ENCODE measurements at places on chromosomes 7 and 10.
A peak's percentile ranks its signal among the peaks of the same experiment; 100 is the strongest.

- no peak for DNase-seq
These were observed 710 bp downstream of the RNLS start for GRCh38 chr10:88582411-88582805.

DNA sequence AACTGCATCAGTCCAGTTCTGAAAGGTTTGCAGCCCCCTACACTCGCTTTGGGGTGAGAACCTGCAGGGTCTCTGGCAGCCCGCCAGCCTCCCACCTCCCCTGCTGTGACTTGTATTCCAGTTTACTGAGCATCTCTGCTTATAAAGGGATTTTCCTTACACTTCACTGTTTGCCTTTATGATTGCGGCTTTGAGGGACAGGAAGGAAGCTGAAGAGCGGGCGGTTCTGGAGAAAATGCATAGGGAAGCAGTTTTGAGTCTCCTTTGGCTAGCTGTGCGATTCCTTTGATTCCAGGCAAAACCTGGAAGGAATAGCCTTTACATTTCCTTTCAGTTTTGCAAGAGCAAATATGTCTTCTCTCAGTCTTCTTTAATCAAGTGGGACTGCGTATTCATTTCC lies 65.0 kb upstream of the TRIM8 start:
- no peak for DNase-seq

DNA sequence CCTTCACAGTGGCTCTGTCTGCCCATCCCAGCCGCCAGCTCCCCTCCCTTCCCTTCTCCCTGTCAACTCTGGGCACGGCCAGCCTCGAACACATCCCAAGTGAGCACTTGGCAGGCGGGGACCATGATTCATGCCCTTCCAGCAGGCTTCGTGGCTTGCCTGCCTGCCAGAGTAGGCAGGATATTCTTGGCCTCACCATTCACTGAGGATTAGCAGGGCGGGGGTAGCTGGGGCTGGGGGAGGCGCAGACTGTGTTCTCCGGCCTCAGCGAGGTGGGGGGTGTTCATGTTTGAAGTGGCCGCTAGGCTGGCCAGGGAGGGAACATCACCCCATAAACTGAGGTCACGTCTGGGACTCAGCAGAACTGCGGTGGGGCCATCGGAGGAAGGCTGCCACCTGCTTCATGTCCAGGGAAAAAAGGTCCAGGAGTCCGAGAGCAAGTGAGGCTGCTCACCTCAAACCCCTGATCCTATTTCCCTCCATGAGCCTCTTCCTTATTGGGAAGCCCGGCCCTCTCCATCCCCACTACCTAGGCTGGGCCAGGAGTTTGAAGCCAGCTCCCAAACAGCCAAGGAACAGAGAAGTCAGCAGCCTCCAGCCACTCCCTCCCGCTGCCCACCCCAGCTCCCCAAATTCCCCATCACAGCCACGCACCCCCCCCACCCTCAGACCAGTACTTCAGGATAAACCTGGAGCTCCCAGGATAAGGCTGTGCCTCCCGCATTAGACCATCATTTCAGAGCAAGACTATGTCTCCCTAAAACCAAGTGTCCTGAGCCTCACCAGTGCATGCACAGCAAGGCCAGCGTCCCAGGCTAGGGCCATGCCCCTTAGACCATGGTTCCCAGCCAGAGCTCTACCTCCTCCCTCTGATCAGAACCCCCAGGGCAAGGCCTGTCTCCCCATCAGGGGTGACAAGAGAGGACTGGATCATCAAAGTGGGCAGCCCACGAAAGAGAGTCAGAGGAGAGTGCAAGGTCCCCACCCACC lies 42.8 kb upstream of the RABGEF1 start:
- DNase-seq = no peak

GRCh38 chr10:80382989-80383388 lies 25.4 kb upstream of the PRXL2A start:
- DNase-seq = no peak

DNA sequence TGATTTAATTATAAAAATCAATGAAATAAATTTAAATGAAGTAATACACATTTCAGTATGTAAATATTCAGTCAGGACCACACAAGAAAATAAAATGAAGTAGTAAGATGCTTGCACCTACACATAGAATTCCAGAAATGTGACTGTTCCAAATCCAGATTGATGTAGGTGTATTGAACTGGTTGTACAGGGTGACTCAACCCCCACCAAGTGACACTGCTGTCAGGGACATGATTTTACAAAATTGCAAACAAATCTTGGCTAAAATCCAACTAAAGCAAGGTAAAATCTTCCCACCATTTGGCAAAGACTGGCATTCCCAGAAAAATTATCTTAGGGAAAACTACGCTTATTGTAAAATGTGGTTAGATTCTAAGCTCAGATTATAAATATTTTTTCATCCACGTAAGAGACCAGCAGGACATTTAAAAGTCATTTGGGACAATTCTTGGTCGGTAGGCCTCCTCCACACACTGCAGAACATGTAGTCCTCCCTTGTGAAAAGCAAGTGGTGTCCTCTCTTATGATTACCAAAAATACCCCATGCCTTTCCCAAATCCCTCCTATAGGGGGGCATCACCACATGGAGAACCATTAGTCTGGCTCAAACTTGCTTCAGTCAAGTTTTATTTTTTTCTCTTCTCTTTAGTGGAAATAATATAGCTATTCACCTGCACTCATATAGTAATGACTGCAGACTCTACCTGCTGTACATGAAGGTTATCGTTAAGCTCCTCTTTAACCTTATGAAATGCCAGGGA lies 287.1 kb upstream of the SMIM30 start:
- no peak for DNase-seq

DNA sequence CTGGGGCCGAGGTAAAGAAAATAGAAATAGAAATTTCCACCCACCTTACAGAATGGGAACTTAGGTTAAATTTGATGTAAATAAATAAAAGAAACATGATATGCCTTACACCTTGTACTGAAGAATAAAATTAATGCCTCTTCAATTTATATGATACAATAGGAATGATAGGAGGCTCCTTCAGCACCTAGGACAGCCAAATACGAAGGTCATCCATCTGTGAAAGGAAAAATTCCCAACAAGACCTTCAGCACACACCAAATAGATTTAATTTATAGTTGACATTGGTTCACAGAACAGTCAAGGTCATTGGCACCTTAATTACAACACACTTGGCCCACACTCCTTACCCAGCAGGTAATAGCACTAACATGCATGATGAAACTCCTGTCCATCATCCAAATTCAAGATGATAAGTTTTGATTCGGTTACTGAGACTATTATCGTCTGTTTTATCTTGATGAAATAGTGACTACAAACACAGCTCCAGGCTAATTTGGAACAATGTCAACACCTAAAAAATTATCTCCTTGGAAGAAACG lies 250.9 kb downstream of the SNX13 start:
- no peak for DNase-seq

DNA sequence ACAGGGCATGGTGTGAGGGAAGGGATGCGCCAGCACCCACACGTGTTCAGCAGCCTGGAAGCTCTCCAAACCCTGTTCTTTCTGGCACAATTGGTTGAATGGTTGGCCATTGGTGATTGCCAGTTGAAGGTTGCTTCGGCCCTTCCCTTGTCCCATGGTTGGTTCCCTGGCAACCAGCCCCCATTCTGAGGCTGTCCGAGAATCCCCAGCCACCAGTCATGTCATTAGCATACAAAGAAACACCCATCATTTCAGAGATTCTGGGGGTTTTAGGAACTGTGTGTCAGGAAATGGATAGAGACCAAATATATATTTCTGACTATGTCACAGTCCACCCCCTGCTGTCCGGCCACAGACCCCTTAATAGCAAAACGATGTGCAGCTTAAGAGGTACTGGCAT lies 21.8 kb downstream of the FKBP6 start:
- DNase-seq = no peak

DNA sequence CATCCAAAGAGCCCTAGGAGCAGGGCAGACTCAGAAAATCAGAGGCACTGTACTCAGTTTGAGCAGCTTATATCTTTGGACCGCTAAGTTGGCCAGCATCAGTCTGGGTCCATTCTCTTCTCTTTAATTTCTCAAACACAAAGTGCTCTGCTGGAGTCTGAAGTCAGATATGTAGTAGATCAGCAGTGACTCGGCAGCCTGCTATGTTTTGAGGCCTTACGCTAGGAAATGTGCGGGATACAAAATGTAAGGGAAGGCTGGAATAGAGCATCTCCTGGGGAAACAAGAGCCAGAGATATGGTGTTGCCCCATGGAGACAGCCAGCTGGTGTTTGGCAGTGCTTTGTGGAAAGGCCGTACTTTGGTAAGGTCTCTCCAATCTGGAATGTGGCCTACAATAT lies 60.6 kb upstream of the VKORC1L1 start:
- no peak for DNase-seq

GRCh38 chr10:6877722-6878392 lies 297.8 kb upstream of the PRKCQ start:
- no peak for DNase-seq

- DNase-seq = no peak
These were observed 152.9 kb downstream of the ADAM12 start for GRCh38 chr10:126235091-126235978.

DNA sequence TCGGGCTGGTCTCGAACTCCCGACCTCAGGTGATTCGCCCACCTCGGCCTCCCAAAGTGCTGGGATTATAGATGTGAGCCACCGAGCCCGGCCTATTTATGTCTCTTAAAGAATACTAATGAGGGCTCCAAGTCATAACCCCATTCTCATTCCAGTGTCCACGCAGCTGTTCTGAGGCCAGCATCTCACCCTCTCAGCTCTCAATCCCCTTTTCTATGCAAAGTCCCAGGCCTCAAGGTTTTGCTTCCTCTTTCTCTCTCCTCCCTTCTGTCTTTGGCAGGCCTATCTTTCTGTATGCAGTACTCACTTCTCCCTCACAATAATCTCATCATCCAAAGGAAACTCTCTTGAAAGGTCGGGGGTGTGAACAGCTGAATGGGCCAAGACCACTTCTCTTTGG lies 28.0 kb upstream of the VSIR start:
- no peak for DNase-seq

GRCh38 chr10:70477661-70478162 lies 855 bp upstream of the PALD1 start:
- DNase-seq = peak; percentile 60

- DNase-seq = no peak
These were observed 30.2 kb downstream of the PTPRN2 start for GRCh38 chr7:158557441-158557755.

- no peak for DNase-seq
These were observed 103.9 kb downstream of the WDFY4 start for GRCh38 chr10:48788554-48788953.

DNA sequence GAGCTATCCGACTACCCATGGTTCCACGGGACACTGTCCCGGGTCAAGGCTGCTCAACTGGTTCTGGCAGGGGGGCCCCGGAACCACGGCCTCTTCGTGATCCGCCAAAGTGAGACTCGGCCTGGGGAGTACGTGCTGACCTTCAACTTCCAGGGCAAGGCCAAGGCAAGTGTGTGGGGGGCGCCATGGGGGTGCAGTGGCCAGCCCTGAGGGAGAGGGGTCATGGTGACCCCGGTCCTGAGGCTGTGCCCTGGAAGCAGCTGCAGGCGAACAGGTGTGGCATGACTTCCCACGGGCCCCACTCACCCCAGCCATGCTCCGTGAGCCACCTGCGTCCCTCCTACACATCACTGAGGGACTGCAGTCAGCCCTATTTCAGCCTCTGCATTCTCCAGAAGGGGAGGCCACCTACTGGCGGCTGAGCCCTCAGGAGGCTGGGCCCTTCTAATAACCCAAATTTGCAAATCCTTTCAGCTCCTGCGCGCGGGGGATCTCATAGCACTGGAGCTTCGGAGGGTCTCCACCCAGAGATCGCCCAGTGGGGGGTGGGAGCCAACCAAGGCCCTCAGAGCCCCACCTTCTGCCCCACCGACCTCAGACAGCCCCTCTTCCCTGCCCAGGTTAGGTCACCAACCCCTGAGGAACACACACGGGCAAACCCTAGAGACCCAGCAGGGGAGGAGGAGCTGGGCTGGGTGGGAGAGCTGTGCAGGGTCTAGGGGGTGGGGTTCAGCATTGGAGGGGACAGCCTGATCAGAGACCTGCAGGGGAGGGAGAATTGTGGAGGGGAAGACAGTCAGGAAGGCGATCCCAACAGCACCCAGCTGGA lies 30.8 kb downstream of the SH2B2 start:
- no peak for DNase-seq

DNA sequence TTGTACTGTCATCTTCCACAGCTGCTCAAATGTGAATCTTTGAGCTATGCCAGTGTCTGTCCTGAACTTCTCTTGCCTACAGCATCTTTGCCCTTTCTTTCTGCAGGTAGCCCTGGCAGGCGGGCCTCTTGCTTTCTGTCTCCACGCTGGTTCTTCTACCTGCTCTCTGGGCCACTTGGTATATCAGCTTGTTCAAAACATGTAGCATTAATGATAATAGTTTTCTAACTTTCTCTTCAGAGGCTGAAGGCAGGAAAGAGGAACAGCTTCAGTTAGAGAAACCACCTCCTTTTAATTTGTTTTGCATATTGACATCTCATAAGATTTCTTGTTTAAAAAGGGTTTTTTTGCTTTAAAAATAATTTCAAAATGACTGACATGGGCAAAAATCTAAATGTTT lies 923 bp upstream of the FGL2 start:
- no peak for DNase-seq

- DNase-seq = no peak
These were observed 229.9 kb downstream of the SEMA3E start for GRCh38 chr7:83419013-83419412.

DNA sequence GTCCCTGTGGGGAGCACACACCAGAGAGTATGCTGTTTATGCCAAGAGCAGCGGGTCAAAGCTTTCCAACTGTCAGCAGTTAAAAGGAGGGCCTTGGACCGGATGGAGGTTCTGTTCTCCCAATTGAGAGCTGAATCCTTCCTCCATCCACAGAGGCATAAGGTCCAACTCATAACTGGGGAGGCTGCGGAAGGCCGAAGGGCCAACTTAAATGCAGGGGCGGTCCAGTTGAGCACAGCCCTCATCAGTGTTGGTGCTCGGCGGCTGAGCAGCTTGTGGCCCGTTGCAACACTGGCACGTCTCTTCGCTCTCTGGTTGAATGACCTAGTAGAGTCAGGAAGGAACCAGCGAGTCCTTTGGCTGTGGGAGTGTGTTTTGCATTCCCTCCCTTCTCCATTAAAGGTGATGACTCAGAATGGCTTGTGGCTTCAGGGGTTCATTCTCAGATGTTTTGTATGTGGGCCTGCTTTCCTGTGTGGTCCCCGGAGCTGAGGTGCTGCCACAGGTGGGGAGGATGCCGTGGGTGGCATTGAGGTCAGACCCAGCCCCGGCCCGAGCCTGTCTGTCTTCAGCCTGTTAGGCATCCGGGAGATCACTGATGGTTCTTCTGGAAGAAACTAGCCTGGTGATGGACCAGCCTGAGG lies 44.8 kb upstream of the DMBT1 start:
- DNase-seq = peak; percentile 11

- DNase-seq = no peak
These were observed 83.9 kb downstream of the SEPTIN14 start for GRCh38 chr7:55778631-55779030.
